A549 treated with CpdA at 1 μM for 4 hours (cell line): ENCODE measurements at places on chromosomes 1 and 21. TPM values are rescaled to one million over a fixed set of nuclear protein-coding genes. Genes with fewer than 3 reads are reported as not detected.

Gene RGS8
- total RNA-seq, result not detected in 5 replicates

Gene OR2T33
- not detected in 5 replicates for total RNA-seq

Gene GBP3
- total RNA-seq, result 1.1 to 1.3 TPM (median 1.3 TPM) in 5 replicates

Gene KCNE2
- total RNA-seq, result not detected in 5 replicates

Gene ANKRD65
- 0.08 to 0.10 TPM (median 0.09 TPM) in 3 of 5 replicates, not detected in the others for total RNA-seq
